ENCODE measurements at places on chromosomes 16 and 17. TPM values are rescaled to one million over a fixed set of nuclear protein-coding genes. Genes with fewer than 3 reads are reported as not detected.

GRCh38 chr16:85141491-85142128, 29.3 kb upstream of the CIBAR2 start:
- DNase-seq = no peak

GRCh38 chr16:10490141-10490540, 90.3 kb downstream of the EMP2 start:
- no peak for DNase-seq

DNA sequence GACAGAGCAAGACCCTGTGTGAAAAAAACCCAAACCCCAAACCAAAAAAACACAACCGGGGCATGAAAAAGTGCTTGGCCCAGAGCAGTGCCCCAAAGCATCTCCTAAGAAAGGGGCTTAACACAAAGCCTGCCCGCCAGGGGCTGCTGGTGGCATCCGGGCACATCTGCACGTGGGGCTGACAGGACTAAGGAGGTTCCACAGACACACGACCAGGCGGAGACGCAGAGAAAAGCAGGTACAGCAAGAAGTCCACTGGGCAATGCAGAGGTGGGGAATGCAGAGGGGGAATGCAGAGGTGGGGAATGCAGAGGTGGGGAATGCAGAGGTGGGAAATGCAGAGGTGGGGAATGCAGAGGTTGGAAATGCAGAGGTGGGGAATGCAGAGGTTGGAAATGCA, 109.2 kb downstream of the ZNF778 start:
- DNase-seq = no peak

DNA sequence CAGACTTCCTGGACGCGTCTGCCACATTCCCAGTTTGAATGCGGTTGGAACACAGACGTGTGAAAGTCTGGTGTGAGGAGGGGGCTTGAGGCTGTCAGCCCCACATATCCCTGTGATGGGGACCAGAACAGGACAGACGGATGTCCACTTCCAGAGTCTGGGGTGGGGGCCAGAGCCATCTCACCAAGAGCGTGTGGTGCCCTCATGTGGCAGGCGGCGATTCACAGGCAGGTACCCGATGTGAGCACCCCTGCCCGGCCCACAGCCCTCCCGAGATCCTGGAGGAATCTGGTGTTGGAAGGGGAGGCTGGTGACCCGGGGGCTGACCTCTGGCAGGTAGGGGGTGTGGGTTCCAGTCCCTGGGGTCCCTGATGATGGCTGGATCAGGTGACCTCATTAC, 51.5 kb downstream of the ENGASE start:
- DNase-seq = no peak

The TP53TG3C gene
- not detected for total RNA-seq

DNA sequence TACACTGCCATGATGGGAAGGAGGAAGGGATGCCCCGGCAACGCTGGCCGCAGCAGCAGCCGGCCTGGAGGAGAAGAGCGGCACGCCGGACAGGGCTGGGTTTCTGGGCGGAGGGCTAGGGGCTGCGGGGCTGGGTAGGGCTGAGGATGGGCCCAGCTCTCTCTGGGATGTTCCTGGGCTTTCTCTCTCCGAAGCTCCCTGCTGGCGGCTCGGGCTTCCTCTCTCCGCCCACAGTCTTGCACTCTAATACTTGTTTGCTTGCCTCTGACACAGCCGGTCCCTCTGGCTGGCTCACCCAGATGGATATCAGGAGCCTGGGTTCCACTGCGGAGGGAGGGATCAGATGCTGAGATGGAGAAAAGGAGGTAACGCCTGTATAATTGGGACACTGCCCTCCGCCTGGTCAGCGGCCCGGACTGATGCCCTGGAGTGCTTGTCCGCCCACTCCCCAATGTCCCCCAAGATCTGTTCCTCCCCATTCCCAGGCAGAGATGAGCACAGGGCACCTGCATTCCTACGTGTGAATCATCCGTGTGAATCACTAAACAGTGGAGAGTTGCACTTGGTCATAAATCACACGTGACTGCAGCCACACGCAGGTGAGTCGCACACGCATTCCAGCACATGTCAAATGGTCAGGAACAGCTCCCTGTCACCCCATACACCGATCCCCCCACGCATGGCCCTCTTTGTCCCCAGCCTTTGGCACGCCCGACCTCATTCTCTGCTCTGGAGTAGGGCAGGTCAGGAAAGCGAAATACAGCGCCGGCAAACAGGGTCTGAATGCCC, at the start of gene ALOXE3:
TSS of gene ALOXE3 (minus strand) at position 535 of the 789 bp plus-strand sequence. CDS start at position 11, 524 bp downstream.
- peak; percentile 83 for DNase-seq

The SDK2 gene
- total RNA-seq = 0.31 TPM

All from A172 (cell line).